ENCODE measurements at places on chromosomes 3 and 15.

GRCh38 chr15:30919877-30920550 lies 16.3 kb downstream of the FAN1 start:
- DNase-seq = no peak

- DNase-seq = peak; percentile 48
Measured at GRCh38 chr15:52466134-52466701, 62.5 kb downstream of the MYO5A start.

DNA sequence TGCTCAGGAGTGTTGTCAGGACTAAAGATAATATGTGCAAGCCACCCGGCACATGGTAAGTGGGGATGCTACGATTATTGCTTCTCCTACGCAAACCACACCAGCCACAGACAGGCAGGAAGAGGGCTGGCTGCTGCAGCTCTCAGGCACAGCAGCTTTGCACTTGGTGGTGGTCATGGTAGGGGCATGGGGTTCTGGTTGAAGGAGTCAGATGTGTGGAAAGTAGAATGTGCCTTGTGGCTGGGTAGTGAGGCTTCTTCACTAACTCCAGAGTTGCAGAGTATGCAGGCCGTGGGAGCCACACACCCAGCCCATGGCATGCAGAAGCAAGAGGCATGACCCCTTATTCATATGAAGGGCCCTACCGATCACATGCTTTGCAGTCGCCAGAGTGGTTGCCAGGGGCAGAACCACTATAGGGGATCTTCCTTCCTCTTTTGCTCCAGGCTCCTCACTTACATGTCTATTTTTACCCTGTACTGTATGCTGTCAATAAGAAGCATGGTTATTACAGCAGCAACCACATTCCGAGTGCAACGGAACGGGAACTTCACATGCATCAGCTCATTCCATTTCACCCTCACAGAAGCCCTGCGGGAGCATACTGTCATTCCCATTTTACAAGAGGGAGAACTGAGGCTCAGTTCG lies 59.2 kb upstream of the HERC1 start:
- DNase-seq = peak; percentile 85

DNA sequence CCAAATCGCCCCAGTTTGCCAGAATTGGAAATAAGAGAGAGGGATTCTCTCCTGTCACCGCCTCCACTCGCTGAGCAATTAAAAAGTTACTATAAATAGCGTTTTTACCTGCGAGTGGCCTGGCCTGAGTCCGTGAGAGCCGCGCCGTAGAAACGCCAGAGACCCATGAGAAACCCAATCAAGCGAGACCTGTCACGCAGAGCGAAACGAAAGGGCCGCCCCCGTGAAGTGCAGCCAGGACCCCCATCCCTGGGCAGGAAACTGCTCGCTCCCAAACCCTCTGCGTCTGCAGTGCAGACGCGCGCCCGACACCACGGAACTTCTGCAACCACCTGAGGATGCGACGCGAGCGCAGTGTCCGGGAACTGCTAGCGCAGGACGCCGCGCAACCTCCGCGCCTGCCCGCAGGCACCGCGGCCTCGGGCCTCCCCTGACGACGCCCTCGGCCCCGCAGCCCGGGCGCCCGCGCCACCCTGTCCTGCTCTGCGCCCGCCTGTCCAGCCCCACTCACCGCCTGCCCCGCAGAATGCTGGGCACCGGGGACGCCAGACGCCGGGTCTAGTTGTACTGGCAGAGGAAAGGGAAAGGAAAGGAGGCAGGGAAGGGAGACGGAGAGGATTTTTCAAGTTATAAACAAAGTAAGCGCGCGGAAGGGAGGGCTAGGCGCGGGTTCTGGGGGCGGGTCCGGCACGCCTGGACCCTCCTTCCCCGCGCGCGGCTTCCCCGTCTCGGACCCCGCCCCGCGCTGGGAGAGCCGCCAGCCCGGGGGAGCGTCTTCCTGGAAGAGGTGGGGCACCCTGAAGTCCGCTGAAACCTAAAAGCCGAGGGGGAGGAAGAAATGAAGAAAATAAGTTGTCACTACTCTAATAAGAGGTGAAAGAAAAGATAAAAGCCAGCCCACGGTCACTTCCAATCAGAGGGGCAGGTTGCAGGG lies at the start of gene PLSCR4:
PLSCR4 (minus strand) TSS at position 657 of the 934 bp plus-strand sequence. CDS start 29,034 bp downstream, outside the sequence.
- DNase-seq = no peak

GRCh38 chr3:130925628-130926027 lies 31.7 kb downstream of the ATP2C1 start:
- DNase-seq = no peak

DNA sequence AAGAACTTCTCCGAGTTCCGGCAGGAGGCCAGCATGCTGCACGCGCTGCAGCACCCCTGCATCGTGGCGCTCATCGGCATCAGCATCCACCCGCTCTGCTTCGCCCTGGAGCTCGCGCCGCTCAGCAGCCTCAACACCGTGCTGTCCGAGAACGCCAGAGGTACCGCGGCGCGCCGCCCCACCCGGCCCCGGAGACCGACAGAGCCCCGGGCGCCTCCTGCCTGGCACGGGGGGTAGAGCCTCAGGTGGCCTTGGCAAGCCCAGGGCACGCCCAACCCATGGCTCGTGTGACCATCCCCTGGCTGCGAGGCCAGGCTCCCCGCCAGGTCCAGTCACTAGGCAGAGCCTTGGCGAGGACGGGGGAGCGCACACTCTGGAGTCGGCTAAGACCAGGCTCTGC lies 134.1 kb downstream of the LRRK1 start:
- no peak for DNase-seq

GRCh38 chr3:69012800-69013252 lies 658 bp downstream of the EOGT start:
- DNase-seq = no peak

- peak; percentile 20 for DNase-seq
Measured at GRCh38 chr15:85381850-85382751, 1.7 kb downstream of the AKAP13 start.

GRCh38 chr3:71057526-71057894 lies 526.0 kb downstream of the FOXP1 start:
- DNase-seq = peak; percentile 49

DNA sequence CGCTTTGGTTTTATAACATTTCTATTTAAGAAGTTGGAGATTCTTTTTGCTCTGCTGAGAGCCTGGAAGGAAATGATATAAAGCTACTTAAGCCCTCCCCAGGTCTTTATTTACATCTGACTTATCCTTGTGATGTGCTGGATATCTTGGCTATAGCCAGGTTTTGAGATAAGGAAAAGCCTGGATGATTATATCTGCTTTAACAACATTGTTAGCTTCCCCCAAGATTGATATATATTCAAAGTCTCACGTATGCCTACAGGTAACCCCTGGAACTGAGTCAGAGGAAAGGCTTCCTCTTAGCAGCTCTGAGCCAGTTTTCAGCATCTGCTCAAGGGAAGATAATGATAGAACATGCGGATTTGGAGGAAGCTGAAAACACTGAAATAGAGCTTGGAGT lies 61.5 kb upstream of the CRBN start:
- DNase-seq = no peak

GRCh38 chr3:50381383-50381782 lies 22.1 kb upstream of the TMEM115 start:
- no peak for DNase-seq

- no peak for DNase-seq
Measured at GRCh38 chr3:46607603-46608028, 4.7 kb upstream of the FAM240A start.

DNA sequence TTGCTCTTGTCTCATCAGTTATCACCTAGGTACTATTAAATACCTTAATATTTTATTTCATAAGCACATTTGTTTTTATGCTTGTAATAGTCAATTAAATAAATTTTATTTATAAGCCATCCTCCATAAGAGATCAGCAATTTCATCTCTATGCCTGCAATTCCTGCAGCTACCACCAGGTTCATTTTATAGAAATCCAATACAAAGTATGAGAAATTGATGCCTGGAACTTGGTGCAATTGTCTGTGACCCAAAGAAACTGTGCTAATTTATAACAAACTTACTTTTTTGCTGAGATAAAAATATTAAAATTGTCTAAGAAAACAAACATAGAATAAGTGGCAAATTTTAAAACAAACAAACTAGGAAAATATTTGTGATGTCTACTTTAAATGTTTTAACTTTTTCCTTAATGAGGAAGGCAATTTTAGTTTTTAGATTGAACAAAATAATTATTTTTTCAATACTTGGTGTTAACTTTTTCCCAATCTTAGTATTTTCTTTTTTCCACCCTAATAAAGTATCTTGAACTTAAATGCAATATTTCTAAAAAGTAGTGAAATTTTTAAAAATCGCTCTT lies 1026.6 kb downstream of the ROBO1 start:
- no peak for DNase-seq

DNA sequence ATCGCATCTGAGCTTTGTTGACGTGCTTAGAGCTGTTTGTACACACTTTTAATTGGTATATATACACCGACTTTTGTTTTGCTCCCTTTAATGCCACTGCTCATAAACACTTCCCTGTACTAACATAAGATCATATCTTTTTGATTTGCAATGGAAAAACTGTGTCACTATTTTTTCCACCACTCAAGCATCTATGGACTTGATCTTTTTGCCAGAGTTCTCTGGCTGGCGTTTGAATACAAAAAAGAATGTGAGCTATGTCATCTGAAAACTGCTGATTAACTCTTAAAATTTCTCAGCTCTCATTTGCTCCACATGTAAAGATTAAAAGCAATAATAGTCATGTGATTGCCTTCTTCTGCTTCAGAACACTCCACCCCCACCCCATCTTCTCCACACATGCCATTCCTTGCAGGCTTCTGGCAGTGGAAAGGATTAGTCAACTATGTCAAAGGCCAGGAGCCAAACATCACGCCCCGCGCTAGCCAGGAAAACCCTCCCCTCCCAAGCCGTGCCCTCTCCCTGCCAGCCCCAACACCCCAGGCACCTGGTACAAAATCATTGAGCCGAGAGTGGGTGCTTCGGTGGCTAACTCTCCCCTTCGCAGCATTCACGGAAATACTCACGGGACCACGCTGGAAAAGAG lies 123.4 kb upstream of the MEF2A start:
- no peak for DNase-seq

DNA sequence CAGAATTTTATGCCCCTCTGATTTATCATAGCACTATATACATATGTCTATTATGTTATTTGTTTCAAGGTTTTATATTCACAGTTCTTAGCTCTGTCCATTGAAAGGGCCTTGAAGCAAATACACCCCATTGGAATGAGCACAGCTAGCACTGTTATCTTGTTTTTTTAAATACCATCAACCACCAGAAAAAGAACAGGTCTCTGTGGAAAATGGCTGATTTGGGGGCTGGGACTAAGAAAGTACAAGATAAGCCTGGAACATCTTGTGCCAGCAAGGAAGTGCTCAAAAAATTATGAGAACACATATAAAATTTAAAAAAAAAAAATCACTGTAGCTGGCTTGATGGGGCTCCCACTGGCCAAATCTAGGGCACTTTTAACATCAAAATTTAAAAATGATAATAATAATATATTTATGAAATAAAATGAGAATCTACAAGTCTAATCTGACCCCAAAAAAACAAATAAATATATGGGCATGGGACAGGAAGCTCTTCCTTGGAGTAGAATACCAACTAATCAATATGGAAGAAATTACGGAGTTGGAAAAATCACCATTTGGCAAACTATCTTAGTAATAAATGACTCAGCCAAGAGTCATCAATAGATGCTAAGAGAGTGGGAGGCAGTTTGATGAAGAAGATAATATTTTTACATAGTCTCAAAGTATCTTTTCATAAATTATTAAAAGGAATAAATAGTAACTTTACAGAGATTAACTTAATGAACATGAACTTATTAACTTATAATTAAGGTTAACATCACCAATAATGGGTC lies 20.5 kb downstream of the IFT80 start:
- no peak for DNase-seq

GRCh38 chr15:24067733-24068501 lies 380.8 kb upstream of the NDN start:
- DNase-seq = no peak

DNA sequence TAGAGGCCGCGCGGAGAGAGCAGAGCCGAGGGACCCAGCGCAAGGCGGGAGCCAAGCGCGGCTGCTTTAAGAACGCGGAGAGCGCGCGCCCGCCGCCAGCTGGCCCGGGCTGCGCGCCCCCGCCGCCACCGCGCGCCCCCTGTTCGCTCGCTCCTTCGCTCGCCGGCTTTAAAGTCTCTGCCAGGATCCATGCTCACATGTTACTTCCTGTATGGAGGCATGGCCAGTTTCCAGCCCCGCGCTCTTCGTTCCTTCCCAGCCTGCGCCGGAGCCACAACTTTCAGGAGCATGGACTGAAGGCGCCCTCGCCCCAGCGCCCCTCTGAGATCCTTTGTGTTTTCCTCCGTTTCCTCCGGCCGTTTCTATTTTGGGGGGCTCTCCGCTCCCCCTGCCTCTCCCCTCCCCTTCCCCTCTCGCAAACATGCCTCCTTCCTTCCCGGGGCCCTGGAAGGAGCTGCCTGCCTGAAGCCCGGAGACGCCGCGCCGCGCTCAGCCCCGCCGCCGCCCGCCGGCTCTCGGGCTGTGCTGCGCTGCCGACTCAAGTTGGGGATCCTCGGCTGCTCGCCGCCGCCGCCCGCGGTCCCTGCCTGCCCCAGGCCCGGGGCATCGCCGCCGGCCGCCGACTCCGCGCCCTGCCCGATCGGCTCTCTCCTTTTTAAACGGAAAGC lies at the start of gene PTPRG:
PTPRG (plus strand) TSS at position 198 of the 668 bp plus-strand sequence. CDS start 717 bp downstream, outside the sequence.
- peak; percentile 49 for DNase-seq

DNA sequence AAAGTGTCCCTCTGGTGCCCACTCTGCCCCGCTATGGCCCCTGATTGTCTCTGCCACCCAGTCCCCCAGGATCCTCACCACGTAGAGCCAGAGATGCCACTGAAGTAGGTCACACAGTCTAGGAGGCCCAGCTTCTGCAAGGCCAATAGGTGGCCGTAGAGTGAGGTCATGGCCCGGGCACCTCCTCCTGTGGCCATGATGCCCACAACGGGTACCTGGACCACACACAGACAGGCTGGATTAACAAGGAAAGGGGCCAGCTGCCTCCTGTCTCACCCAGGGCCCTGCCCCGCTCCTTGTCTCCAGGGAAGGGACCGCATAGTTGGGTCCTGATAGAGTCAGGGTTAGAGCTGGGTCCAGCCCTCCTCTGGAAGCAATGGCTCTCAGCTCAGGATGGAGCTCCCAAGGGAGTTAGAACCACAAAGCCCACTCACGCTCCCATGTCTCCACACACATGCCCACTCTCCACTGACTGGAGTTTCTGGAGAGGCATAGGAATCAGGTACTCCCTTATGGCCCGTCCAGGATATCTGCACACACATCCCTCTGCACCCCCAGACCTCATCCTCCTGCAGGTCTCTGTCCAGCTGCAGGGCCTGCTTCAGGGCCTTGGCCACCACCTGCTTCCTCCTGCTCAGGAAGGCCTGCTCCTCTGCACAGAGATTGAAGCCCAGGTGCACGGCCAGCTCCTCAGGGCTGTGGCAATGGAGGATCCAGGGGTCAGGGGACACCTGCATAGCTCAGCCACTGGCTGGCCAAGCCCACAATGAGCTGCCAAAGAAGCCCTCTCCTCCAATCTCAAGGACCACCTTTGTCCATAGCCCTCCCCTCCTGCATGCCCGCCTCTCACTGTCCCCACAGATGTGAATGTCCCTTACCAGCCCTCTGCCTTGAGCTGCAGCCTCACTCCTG lies 13.2 kb downstream of the PLA2G4D start:
- no peak for DNase-seq

Data from activated naive CD4-positive, alpha-beta T cell treated with anti-CD3 and anti-CD28 coated beads for 36 hours (primary cell).